Stimulated activated CD8-positive, alpha-beta memory T cell treated with anti-CD3 and anti-CD28 coated beads, Interleukin-2, amount 100 ng/mL, for 1 hour (primary cell): ENCODE measurements at places on chromosomes 7 and 10.

DNA sequence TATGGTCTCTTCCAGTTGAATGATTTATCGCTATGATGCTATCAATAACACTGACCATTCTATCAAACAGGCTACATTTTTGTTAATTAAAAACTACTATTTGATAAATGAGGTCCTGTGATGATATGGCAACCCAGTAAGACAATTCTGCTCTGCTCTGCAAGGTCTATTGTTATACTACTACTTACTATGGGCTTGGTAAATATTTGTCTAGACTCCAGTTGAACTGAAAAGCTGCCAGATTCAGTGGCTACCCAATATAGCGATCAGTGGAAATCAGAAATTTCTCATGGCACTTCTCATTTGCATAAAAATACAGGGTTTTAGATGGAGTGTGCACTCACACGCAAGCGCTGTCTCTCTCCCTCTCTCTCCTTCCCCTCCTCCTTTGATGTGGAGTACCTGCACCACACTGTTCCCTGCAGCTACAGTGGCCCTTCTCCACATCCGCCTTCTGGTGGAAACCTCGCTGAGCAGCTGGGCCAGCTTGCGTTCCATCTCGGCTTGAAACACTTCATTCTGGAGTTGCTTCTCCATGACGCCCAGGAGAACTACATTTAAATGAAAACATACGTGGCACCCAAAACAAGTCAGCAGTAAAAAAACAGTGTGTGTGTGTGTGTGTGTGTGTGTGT, 77.9 kb downstream of the KIAA1549 start:
- DNase-seq = no peak

GRCh38 chr10:110052916-110053315, 45.1 kb downstream of the ADD3 start:
- DNase-seq = no peak

DNA sequence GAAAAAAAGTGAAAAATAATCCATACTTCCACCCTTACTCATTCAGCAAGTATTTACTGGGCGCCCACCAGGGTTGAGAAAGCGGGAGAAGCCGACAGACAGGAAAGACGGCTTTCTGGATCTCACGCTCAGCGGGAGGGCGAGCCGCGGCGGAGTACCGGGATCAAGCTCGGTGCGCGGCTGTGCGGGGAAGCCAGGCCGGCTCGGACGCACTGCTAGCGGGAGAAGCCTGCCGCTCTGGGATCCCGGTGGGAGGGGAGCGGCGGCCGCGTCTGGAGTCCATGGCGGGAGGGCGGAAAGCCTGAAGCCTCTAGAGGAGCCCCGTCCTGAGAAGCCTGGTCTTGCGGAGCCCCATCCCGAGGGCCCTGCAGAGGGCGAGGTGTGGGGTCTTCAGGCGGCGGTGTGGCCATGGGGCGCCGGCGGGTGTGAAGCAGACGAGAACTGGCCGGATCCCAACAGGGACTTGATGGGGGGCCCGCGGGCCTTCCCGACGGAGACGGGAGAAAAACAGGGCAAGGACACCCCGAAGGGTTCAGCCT, 82.9 kb downstream of the VIPR2 start:
- no peak for DNase-seq

DNA sequence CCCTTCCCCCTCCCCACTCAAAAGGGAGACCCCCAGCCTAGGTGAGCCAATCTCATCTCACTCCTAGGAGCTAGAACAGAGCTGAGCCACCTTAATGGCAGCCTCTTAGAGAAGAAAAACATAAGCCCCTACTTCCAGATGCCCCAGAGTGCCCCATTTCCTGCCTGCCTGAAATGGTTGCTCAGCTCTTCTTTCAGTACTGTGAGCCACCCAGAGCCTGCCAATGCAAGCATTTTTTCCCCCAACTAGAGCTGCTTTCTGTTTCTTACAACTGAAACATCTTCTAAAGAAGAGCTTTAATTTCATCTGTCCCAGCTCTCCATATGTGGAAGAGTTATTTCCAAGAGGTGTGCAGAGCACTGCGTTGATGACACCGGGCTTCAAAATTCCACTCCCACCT, 136.7 kb downstream of the PLPP4 start:
- no peak for DNase-seq

GRCh38 chr7:45026984-45027773, 27.2 kb downstream of the CCM2 start:
- no peak for DNase-seq

DNA sequence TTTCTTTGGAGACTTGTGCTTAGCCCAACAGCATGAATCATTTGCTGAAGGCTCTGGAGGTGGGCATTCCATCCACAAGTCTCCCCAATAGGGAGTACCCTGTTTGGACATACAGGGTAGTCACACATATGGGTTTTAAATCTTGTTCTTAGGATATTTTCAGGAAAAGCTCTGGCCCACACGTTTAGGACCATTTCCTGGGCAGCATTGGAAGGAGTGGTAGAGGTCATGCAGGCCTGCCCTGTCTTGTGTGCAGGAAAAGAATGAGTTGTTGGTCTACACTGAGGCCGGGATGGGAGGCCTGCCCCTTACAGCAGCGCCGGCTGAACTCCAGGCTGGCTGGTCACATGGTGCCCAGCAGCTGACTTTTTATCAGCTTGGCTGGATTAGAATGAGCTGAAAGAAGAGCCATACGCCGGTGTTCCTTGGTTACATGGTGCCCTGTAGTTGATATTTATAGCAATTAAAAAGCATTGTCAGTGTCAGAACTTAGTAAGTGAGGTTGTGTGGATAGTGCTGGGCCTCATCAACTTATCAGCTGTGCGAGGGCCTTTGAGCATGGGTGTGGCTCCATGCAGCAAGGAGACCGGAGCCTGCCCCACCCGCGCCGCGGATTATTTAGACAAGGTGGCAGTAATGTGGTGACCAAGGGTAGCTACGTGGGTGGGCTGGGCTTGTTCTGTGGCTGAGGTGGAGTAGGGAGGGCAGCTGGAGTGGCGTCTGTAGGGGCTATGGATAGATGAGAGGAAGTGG, 28.6 kb downstream of the OGDH start:
- no peak for DNase-seq

- DNase-seq = no peak
Measured at GRCh38 chr7:34620425-34620824, 37.6 kb upstream of the NPSR1 start.

- DNase-seq = no peak
Measured at GRCh38 chr10:133096616-133097269, 9.0 kb downstream of the ADGRA1 start.

- no peak for DNase-seq
Measured at GRCh38 chr10:67487906-67488619, 207.9 kb downstream of the CTNNA3 start.

- DNase-seq = no peak
Measured at GRCh38 chr7:4247106-4247876, 434.8 kb upstream of the FOXK1 start.

- DNase-seq = no peak
Measured at GRCh38 chr7:80937336-80937735, 18.5 kb upstream of the SEMA3C start.

DNA sequence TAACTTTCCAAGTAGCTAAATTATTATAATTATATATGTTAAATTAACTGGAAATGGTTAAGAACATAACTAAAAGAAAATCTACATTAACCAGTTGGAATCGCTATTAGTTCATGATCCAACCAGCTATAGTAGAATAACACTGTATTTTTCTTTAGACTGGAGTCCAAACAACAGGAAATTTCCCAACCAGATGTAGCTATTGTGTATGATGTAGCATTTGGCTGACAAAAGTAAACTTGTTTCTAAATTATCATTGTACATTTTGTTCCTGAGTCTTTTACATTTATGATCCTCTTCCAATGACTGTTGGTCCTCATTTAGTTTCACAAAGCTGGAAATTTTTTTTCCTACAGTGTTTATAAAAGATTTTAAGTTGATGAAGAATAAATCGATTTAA, 62.1 kb downstream of the PAPSS2 start:
- no peak for DNase-seq

GRCh38 chr7:28301148-28301641, 111.1 kb upstream of the CREB5 start:
- DNase-seq = no peak

DNA sequence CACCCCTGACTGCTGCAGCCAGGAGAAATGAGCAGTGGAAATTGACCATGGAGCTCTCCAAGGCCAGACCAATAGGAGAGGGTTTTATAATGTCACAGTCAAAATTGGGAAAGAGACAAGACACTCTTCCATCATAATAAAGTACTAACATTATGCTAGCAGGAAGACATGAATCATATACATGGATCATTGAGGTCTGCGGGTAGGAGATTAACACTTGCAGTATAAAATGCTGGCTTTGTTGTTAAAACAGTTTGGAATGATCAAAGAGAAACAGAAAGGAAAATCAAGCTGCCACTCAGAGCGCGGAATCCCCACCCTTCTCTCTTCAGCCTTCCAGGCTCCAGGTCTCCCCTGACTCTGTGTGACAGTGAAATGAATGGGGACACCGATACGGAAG, 53.4 kb upstream of the CALN1 start:
- no peak for DNase-seq

DNA sequence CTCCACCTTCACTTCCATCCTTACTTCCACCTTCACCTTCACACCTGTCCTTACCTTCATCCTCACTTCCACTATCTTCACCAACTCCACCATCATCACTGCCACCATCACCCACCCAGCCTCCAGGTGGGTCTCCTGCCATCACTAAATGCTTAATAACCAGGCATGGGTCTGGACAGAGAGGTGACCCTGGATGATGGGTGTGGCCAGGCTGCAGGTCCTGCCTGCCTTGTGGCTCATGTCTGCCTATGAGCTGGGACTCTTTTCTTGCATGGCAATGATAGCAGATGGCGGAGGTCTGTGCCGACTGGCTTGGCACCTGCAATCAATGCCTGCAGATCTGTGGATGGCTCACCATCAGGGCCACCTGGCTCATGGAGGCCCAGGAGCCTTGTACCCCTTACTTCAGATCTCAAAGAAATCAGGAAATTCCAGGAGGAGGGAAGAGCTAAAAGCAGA, 60.1 kb upstream of the ELN start:
- no peak for DNase-seq

- no peak for DNase-seq
Measured at GRCh38 chr7:117835016-117835664, 38.1 kb downstream of the CTTNBP2 start.

- no peak for DNase-seq
Measured at GRCh38 chr10:76299501-76299900, 868.1 kb downstream of the LRMDA start.

GRCh38 chr7:87375662-87376435, 30.4 kb downstream of the CROT start:
- DNase-seq = no peak

- DNase-seq = no peak
Measured at GRCh38 chr10:117578490-117578889, 35.9 kb downstream of the EMX2 start.

DNA sequence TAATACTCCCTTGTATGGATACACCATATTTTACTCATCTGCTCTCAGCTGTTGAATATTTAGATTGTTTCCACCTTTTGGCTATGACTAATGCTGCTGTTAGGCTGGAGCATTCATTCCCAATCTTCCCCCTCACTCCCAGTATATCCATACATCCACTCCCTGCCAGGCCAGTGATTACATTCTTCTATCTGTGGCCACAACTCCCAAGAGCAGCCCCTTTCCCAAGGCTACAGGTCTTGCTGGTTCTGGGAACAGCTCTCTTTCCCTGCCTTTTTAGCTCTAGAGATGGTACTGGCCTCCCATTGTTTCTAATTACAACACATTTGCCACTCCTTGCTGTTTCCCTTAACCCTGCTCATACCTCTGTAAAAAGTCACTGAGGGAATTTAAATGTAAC, 28.2 kb downstream of the SFR1 start:
- DNase-seq = no peak

GRCh38 chr10:85618841-85619240, 747.8 kb downstream of the GRID1 start:
- DNase-seq = no peak

DNA sequence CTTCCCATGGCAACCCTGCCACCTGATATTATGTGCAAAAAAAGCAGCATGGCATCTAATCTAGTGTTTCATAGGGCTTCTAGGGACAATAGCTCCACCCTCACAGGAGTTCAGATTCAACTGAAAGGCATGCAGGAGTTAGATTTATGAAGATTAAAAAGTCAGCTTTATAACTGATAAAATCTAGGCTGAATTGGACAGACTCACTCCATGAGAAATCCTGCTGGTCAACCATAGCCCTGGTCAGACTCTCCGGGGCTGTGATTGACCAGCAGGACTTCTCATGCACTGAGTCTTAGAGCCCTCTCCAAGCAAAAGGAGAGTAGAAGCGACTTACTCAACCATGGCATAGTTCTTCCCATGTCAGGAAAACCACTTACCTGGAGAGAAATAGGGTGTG, 345.4 kb downstream of the NEBL start:
- no peak for DNase-seq

- no peak for DNase-seq
Measured at GRCh38 chr10:50993771-50994251, 80.5 kb upstream of the PRKG1 start.

DNA sequence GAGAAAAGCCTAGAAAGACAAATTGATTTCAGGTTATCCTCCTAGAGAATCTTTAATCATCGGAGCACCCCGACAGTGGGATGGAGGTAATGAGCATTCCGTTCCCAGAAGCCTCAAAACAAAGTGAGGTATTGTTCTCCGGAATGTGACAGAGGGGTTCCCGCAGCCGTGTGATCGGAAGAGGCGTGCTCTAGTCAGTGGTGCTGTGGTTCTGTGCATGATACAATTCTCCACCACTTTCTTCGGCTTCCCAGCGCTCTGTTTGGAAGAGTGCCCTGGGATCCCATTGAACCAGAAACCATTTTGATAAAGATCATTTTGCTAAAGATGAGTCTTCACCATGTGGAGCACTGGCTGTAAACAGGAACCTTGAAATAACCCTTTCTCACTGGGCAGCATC, 434.6 kb downstream of the PAXIP1 start:
- no peak for DNase-seq

DNA sequence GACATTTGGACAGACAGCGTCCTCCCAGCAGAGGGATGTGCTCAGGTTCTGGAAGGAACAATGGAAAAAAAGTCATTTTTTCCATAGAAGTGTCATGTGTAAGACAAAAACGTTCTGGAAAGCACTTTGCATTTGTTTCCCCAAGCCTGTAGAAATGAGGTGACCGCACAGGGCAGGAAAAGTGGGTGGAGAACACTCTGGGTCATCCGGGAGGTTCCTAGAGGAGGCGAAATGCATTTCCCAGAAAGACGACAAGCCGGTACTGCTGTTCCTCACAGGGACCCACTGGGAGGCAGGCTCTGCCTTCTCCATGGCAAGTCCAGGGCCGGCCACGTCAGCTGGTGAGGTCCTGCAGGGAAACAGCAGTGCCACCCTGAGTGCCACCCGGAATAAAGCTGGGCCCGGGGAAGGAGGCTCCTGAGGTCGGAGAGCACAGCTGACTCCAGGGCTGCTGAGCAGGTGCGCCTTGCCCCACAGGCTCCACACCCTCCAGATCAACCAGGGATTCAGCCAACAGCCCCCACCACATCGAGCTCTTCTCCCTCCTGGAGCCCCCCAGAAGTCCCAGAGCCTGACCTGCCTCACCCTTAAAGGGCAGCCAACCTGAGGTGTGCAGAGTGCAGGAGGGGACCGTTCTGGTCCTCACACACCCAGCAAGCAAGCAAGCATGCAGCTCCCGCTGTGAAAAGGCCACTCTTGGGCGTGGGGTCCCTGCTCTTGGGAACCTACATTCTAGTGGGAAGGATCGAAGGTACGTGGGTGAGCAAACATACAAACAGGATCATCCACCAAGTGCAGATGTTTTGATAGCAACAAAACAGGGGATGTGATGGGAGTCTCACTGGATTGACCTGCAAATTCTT, 28.8 kb upstream of the INPP5A start:
- DNase-seq = no peak
